ENCODE measurements at places on chromosomes 13 and 19.

DNA sequence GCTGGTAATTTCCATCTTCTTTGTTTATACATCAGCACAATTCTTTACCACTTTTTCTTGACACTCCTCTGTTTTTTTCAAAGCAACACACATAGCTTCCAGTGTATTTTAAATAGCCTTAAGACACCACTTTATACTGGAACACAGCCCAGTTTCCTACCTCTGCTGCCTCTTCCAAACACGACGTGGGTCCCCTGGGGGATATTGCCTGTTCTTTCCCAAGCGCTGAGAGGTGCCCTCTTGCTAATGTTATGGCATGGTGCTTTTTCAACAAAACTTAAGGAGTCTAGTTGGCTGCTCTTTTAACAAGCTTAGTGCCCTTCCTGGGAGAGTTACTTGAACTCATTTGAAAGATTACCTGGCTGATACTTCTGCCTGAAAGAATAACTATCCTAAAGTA, 112.7 kb downstream of the OLFM4 start:
- DNase-seq: no peak

DNA sequence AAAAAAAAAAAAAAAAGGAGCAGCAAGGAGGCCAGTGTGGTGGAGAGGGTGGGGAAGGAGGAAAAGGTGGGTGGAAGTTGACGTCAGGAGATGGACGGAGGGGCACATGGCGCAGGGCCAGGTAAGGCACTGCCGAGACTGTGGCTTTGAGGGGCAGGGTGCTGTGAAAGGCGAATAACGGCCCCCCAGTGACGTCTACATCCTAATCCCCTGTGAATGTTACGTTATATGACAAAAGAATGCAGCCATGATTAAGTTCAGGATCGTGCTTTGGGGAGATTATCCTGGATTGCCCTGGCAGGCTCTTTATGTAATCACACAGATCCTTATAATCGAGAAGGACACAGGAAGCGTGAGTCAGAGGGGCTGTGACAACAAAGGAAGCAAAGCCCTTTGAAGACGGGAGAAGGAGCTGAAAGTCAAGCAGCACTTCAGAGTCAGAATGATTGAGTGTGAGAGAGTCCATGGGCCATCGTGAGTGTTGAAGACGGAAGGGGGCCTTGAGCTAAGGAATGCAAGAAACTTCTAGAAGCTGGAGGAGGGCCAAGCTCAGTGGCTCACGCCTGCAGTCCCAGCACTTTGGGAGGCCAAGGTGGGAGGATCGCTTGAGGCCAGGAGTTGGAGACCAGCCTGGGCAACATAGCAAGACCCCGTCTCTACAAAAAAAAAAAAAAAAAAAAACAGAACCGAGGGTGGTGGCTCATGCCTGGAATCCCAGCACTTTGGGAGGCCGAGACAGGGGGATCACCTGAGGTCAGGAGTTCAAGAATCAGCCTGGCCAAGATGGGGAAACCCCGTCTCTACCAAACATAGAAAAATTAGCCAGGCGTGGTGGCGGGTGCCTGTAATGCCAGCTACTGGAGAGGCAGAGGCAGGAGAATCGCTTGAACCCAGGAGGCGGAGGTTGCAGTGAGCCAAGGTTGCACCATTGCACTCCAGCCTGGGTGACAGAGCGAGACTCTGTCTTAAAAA, 13.8 kb upstream of the CEACAM16 start:
- no peak for DNase-seq

- DNase-seq: no peak
Measured at GRCh38 chr19:3482507-3483225, 575 bp downstream of the SMIM44 start.

GRCh38 chr13:45104261-45104660, 16.0 kb upstream of the GTF2F2 start:
- DNase-seq: no peak

GRCh38 chr13:113089693-113090414, 15.7 kb upstream of the F7 start:
- no peak for DNase-seq

DNA sequence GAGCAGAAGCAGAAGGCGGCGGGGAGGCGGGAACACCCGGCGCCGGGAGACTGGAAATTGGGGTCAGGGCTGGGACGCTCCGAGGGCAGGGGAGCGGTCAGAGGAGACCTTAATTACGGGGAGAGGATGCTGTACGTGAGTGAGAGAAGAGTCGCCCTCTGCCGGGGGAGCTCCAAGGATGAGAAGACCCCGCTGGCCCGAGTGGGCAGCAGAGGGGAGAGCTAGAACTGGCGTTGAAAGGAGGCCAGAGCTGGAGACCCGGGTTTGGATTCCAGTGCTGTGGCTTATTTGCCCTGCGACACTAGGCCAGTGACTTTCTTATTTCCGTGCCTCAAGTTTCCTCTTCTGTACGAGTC, 536 bp downstream of the FAM32A start:
- no peak for DNase-seq

DNA sequence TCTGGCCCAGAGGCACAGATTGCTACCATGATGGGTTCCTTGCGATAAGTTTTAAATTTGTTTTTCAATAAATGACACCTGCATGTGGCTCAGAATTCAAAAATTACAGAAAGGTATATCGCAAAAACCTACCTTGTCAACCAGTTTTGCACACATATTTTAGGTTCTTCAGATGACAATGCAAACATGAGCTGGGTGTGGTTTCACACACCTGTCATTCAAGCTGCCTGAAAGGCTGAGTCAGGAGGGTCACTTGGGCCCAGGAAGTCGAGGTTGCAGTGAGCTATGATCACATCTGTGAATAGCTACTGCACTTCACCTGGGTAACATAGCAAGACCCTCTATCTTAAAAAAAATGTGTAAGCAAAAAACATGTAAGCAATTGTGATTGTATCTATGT, 56.1 kb downstream of the DNM2 start:
- DNase-seq: no peak

DNA sequence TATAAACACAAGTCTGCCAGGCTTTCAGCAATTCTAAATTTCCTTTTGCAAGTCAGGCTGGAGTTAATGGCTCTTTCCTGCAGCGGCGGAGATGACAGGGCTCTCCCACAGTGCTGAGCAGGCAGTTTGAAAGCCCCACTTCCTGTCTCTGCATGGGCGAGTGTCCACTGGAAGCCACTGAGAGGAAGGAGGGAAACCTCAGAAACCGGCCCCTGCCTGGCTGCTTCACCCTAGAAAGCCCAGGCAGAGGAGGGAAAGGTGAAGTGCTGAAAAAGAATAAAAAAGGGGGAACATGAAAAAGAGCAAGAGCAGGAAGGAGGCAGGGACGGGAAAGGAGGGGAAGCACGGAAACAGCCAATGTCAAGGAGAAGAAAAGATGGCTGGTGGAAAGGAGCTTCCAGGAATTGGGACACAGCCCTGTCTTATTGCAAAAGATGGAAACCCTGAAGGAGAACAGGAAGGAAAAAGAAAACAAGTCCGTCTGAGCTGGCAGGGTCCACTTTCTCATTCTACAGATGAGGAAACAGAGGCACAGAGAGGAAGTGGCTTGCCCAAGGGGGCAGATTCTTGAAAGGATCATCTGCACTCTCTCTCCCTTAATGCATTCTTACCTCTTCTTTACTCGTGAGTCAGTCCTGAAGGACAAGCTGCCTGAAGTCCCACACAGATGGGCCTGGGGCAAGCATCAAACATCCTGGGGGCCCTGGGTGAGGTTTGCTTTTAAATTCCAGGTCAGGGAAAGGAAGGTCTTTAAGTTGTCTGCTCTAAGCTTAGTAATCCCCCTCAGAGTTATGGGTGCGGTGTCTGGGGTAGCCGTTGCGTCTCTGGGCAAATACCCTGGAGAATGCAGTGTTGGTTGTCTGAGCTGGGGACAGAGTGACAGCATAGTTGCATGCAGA, 38.8 kb upstream of the ALOX5AP start:
- no peak for DNase-seq

DNA sequence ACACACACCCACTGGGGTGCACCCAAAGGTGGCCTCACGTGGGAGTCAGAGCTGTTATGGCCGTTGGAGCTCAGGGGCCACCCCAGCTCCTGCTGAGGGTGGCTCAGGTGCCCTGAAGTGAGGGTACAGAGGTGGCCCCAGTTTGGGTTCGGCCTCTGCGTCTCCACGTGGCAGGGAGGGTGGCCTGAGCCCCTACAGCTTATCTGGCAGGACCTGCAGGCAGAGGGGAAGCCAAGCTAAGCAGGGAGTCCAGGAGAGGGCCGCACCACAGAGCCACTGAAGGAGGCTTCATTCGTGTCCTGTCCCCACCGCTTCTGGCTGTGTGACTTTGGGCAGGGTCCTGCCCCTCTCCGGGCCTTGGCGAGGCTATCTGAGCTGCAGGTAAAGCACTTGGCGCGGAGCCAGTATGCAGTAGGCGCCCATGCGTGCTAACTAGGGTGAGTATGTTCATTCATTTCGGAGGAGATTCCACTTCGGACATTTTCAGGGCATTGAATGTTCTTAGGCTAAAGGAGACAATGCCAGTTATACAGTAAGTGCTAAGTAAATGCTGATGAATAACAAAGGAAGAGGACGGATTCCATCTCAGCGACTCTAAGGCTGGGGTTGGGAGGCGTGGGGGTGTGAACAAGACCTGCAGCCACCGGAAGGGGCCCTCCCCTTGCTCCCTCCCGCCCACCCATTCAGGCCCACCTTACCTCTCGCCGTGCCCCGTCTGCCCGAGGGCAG, 4.9 kb downstream of the REX1BD start:
- DNase-seq: no peak

- DNase-seq: no peak
Measured at GRCh38 chr19:55095260-55096060, 19.8 kb downstream of the EPS8L1 start.

DNA sequence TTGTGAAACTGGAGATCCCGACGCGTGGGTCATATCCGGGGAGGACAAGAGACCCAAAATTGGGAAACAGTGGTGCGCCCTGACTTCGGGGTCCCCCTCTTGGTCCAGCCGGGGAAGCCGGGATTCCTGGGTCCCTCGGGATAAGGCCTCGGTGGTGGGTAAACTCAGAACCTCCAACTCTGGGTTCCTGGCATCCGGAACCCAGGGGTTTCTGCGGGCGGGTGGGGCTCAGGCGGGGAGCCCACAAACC, 688 bp downstream of the ZFP36 start:
- DNase-seq: no peak

DNA sequence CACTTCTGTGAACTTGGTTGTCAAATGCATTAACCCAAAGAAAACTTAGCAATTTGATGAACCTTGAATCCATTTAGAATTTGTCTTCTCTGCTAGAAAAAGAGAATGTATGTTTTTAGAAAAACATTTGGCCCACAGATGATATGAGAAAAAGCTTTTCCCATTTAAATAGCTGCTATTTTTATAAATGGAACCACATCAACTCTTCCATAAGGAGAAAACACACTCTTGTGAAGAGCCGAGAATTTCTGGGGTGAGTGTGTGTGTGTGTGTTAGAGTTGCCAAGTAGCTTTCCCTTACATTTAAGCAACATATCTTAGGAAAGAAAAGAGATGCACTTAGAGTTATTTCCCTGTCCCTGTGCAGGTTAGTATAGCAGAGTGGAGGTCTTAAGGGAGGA, 322.8 kb downstream of the ITGBL1 start:
- DNase-seq: no peak

DNA sequence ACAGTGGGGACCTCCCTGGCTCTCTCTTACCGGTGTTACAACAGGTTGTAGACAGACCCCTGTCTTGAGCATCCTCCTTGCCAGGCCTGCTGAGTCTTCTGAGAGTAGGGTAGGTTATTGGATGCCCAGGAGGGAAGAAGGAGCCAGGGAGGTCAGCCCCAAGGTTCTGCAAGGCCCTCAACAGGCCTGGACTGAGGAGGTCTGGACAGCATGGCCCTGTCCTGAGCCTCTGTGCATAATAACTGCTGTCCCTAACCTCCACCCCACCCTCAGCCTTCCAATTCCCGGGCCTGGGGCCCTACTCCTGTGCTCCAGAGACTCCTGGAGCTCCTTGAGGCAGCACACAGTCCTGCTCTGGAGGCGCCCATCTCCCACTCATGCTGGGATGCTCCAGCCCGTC, 336 bp downstream of the CD22 start:
- no peak for DNase-seq

DNA sequence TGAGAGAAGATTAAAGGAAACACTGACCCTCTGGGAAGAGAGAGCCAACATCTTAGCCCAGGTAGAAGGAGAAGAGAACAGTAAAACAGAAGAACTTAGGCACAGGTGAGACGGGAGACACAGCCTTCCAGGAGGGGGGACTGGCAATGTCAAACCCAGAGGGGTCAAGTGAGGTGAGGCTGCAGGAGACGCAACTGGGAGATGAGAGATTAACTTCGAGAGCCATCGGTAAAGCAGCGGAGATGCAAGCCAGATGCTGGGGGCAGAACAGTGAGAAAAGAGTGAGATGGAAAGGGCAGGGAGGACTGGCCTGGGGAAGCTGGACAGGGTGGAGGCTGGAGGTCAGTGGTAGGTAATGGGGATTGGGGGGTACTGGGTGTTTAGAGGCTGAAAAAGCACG, 5.2 kb downstream of the INSR start:
- DNase-seq: no peak

- DNase-seq: no peak
Measured at GRCh38 chr13:32105653-32106313, 74.2 kb downstream of the FRY start.

GRCh38 chr19:5156231-5156986, 184.2 kb downstream of the PTPRS start:
- DNase-seq: no peak

- DNase-seq: no peak
Measured at GRCh38 chr13:64704121-64704649, 2526.0 kb downstream of the PCDH9 start.

- DNase-seq: no peak
Measured at GRCh38 chr13:74920361-74920760, 561.6 kb downstream of the TBC1D4 start.

- no peak for DNase-seq
Measured at GRCh38 chr19:41175801-41176777, 16.9 kb upstream of the CYP2S1 start.

DNA sequence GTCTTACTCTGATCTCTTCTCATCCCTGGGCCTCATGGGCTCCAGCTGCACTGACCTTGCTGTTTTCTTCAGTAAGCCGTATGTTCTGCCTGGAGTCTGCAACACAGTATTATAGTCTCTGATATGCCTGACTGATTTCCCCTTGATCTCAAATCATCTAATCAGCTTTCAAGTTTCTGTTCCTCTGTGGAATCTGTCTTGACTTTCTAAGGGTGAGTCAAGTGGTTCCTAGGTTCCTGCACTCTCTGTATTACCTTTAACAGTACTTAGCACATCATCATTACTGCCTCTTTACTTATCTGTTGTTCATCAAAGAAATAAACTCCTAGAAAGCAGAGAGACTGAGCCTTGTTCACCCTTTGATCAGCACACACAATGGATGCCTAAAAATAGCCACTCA, 350.7 kb downstream of the LMO7 start:
- DNase-seq: no peak

- no peak for DNase-seq
Measured at GRCh38 chr13:36612230-36612629, 61.6 kb upstream of the SERTM1 start.

DNA sequence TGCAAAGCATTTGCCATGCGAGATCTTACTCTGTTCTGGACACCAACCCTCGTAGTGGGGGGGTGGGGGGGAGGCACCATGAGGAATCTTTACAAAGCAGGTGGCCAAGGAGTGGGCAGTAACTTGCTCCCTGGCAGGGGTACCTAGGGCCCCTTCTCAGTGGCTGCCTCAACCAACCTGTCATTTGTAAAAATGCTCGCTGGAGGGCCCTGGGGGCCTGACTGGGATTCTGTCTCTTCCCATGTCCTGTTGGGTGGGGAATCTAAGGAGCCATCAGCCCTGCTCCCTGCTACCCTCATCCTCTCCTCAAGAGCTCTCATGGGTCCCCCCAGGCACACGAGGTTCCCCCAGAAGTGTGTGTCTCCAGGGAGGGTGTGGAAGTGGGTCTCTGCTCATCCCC, 1.5 kb downstream of the KCNN1 start:
- no peak for DNase-seq
